Stimulated activated CD8-positive, alpha-beta memory T cell treated with anti-CD3 and anti-CD28 coated beads, Interleukin-4, amount 100 ng/mL, for 1 hour (primary cell): ENCODE measurements at places on chromosomes 11 and 22.

DNA sequence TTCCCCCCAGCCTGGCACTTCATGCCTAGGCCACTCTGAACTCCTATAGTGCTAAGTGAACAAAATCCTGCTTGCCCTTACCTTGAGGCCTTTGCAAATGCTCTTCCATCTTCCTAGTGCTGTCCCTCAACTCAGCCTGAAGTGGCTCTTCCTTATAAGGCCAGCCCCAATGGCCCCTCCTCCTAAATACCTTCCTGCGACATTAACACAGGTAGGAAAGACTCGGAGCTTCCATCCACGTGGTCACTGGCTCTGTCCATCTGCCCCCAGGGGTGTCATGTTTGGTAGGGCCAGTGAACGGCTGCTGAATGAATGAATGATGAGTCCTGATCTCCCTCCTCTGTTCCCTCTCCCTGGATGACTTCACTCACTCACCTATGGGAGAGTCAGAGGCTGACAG is 4.2 kb downstream of the PDE2A start:
- no peak for DNase-seq

GRCh38 chr11:75402002-75402773 is 2.9 kb downstream of the RPS3 start:
- no peak for DNase-seq

- no peak for DNase-seq
Measured at GRCh38 chr11:71406681-71407080, 41.5 kb downstream of the DHCR7 start.

DNA sequence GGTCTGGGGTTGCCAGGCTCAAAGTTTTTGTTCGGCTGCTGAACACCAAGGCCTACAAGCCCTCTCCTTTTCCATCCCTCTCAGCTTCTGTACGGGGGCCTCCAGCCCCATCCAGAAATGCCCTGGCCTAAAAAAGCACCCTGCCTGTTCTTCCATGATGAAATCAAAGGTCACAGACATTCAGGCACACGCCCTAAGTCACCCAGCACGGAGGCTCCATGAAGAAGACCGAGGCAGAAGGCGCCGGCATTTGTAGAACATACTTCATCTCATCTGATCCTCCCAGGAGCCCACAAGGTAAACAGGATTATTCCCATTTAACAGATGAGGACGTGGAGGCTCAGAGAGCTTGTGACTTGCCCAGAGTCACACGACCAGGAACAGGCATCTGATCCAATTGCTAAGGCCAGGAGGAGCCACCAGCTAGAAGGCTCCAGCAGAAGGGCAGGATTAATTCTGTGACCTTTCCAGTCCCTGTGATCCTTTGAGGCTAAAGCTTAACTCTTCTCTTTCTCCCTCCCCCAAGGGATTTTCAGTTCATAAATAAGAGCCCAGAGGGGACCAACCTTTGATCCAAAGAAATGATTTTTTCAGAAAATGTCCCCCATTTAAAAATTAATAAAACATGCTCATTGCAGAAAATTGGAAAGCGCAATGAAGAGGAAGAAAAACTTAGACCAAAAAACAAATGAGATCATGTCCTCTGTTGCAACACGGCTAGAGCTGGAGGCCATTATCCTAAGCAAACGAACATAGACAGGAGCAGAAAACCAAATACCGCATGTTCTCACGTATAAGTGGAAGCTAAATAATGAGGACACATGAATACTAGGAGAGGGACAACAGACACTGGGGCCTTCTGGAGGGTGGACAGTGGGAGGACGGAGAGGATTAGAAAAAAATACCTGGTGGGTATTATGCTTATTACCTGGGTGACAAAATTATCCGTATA is 38.7 kb downstream of the CYTH4 start:
- DNase-seq = no peak

DNA sequence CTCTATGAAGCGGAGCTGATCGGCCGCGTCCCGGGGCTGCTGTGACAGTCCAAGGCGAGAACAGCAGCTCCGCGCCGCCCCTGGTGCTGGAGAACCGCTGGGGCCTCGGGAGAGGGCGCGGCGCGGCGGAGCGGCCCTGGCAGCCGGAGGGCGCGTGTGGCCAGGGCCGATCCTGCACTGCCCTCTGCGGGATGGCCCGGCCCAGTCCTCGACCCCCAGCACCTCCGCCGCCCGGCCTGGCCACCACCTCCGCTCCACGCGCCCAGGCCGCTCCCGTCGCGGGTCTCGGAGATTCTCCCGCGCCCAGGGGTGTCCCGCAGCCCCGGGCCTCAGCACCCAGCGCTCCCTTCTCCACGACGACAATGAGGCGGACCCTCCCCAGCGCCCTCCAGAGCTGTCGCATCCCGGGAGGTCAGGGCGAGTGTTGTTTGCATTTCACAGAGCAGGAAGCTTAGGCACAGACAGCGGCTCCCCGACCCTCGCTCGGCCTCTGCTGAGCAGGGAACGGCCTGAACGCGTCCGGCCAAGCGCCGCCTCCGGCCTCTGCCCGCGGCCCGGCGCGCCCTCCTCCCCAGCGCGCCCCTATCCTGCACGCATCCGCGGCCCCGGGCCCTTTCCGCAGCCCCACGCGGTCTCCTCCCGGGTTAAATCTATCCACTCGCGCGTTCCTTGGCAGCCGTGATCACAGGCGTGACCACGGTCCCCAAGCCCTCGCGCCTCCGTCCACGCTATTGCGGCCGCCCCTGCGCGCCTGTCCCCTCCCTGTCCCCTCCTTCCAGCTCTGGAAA is 109.7 kb downstream of the WNT7B start:
- DNase-seq = no peak

DNA sequence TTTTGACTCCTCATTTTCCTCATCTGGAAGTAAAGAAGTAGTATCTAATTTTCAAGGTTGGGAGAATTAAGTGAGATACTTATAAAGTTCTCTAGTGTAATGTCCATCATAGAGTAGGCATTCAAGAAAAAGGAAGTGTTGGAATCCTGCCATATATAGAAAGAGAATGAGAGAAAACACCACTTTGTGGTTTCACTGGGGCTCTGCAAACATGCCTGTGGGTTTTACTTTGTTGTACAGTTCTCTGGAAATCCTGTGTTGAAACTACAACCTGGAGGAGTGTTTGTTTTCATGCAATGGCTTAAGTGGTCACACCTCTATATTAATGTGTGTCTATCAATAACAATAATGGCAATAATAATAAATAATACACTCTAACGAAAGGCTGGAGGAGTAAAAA is 741.7 kb downstream of the NELL1 start:
- no peak for DNase-seq

- DNase-seq = no peak
Measured at GRCh38 chr22:38453996-38454352, 1.0 kb downstream of the KCNJ4 start.

DNA sequence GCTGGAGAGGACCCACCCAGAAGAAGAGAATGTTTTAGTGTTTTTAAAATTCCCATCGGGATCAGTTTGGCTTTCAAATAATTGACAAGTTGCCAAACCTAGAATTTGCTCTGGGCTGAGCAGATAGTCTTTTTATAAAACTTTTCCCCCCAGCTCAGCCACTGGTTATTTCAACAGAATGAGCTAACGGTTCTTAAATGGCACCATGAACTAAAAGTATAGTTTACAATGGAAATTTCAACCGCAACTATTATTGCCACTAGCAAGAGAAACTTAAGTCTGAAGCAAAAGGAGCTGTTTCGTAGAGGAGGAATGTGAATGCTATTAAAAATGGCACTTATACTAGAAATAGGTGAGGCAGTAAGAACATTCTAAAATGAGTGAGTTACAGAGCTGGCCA is 3.4 kb downstream of the DKK3 start:
- no peak for DNase-seq

DNA sequence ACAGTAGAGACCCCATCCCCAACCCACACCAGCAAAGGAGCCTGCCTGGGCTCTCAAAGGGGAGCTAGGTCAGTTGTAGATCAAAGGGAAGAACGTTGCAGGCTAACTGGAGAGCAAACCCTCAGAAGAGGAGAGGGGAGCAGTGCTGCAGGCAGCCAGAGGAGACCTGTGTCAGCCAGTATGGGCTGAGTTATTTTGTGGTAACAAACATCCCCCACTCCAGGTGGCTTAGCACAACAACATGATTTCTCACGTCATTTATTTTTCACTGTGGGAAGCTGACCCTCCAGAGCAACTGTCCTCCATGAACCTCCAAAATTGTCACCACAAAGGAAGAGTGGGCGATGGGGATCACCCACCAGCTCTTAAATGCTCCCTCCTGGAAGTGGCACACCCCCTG is 19.8 kb upstream of the SHANK2 start:
- no peak for DNase-seq

GRCh38 chr11:126440276-126440675 is 84.8 kb downstream of the ST3GAL4 start:
- no peak for DNase-seq

GRCh38 chr11:123690485-123690884 is 36.1 kb upstream of the SCN3B start:
- no peak for DNase-seq

GRCh38 chr22:45058622-45058912 is 48.8 kb upstream of the PHF21B start:
- no peak for DNase-seq

GRCh38 chr11:10365045-10365444 is 60.2 kb downstream of the ADM start:
- DNase-seq = no peak

GRCh38 chr11:125123947-125124617 is 12.7 kb upstream of the TMEM218 start:
- no peak for DNase-seq

DNA sequence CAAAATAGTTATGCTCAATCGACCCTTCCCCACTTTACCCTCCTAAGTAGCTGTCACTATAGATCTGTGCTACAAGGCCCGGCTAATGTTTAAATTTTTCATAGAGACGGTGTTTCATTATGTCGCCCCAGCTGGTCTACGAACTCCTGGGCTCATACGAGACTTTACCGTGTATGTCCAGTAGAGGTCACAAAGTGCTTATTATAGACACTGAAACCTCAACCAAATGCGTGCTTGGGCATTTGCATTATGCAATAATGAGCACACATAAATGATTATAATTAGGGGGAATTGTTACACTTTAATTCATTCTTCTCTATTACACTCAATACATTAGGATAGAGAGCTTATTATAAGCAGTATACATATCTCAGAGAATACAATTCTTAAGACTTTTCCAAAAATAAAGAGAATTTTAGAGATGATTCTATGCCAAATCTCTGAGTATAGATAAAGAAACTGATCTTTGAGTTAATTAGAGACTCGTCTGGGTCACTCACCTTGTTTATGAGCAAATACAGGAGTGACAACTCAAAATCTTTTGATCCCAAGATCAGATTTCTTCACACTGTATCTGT is 12.5 kb upstream of the MRPL16 start:
- no peak for DNase-seq

- no peak for DNase-seq
Measured at GRCh38 chr11:131186629-131187101, 183.8 kb upstream of the NTM start.

GRCh38 chr22:27152033-27152432 is 494.6 kb downstream of the MIAT start:
- no peak for DNase-seq

- no peak for DNase-seq
Measured at GRCh38 chr22:39612811-39613548, 42.4 kb downstream of the CACNA1I start.

- DNase-seq = no peak
Measured at GRCh38 chr11:12567746-12568460, 106.3 kb upstream of the TEAD1 start.

DNA sequence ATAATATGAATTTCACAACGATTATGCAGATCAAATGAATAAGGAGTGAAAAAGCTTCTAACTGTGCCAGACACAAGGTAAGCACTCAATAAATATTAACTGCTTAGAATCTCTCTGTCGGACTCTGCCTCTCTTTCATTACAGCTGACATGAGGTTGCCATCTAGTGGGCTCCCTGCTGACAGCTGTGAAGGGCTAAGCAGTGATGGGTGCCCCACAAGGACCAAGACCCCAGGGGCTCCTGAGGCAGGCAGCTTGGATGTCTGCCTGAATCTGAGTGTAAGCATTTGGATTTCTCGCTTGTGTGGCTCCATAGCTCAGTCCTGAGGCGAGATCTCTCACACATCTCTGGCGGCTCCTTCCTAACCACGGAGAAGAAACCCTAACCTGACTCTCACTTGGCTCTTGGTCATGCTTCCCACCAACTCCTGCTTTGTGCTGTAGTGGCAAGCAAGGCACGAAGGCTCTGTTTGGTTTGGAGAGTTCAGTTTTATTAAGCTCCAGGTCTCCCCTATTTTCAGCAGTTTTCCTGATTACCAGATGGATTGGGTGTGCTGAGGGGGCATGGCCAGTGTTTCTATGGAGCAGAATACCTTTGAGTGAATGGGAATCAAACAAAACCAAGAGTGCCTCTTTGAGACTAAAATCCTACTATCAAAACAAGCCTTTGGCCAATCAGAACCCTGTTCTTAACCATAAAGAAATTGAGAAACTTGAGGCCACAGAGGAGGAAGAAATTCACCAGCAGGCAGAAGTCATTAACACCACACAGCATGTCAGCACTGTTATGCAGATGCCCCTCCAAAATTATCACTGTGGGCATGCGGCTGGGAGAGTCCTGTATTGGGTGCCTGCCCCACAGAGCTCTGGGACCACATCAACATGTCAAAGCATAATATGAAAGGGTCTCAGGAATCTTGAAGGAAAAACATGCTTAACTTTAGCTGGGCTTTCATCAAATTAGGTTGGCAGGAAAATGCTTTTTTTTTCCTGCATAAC is 152.8 kb upstream of the NTM start:
- DNase-seq = no peak

GRCh38 chr11:126011754-126012153 is 50.9 kb downstream of the CDON start:
- no peak for DNase-seq

DNA sequence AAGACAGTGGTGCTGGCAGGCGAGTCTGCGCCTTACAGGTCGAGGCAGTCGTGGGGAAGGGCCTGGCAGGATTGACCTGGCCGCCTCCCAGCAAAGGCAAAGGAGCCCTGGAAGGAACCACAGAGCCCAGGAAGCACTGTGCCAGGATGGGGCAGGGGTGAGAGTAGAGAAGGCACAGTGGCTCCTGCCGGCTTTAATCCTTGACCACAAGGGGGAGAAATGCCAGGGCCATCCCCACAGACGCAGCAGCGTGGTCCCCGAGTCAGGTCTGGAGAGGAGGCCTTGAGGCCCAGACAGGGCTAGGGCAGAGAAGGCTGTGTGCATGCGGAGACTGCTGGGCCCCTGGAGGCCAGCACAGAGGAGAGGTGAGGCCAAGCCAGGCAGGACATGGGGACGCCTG is 9.9 kb upstream of the NDUFS8 start:
- DNase-seq = no peak

- DNase-seq = no peak
Measured at GRCh38 chr11:133012803-133013202, 519.5 kb downstream of the OPCML start.

DNA sequence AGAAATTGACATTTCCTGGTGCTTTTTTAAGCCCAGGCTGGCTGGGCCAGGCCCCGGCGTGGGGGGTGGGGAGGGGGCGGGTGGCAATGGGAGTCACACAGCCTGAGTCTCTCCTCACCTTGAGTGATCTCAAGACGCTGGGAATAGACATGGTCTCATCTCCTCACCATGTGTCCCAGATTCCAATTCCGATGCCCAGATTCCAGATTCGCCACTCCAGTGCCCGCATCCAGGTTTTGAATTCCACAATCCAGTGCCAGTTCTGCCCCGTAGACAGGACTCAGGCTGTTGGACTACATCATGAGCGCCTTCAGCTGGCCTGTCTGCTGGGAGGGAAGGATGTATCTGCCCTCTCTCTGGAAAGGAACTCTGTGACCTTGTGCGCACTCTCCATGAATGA is 19.1 kb downstream of the KCNC1 start:
- DNase-seq = no peak

- DNase-seq = no peak
Measured at GRCh38 chr11:126072801-126073594, 10.3 kb upstream of the CDON start.

GRCh38 chr11:6636480-6636879 is 17.3 kb upstream of the TPP1 start:
- no peak for DNase-seq

- no peak for DNase-seq
Measured at GRCh38 chr11:2507945-2508749, 63.3 kb downstream of the KCNQ1 start.
